Activated effector memory CD4-positive, alpha-beta T cell treated with Interleukin-2 at 50 U/mL for 16 hours (primary cell): ENCODE measurements at places on chromosomes 12 and 14.

GRCh38 chr12:101885912-101886561 is 8.7 kb downstream of the DRAM1 start:
- no peak for DNase-seq

DNA sequence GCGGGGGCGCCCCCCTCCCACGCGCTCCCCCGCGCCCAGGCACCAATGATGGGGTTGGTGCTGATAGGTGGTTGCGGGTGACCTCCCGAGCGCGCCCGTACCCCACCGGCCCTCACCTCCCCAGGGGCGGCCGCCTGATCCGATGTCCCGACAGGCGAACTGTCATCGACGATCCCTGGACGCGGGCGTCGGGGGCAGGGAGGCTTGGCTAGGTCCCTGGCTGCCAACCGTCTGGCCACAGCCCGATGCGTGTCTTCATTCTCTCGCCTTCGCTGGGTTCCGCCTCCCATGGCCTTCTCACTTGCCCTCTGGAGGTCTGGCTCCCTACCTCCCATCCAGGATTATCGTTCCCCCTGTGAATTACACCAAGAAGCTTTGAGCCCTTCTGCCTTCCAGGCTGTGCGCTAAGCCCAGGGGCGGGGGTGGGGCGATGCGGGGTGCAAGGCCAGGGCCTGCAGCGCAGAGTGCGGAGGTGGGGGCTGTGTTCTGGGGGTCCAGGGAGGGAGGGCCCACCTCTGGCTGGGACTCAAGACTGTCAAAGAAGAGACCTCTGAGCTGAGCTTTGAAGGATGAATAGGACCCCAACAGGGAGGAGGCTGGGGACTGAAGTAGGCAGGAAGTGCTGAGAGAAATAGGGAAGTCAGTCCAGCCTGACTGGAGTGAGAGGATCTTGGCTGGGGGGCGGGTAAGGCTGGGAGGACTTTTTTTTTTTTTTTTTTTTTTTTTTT is 7.7 kb upstream of the RACGAP1 start:
- no peak for DNase-seq

DNA sequence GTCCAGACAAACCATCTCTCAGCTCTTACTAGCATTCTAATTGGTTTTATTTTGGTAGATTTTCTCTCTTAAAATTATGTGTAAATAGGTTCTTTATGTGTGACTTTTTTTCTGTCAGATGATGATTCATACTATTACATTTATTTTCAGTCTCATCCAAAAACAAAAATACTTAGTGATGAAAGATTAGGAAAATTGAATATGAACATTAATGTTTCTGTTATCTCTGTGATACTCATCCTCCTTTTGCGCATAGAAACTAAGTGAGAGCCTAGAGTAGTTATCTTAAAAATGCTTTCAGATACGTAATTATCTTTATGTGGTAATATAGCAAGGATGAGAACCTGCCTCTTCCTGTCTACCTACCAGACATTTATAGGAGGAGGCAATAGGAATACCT is 84.1 kb upstream of the MON2 start:
- no peak for DNase-seq

DNA sequence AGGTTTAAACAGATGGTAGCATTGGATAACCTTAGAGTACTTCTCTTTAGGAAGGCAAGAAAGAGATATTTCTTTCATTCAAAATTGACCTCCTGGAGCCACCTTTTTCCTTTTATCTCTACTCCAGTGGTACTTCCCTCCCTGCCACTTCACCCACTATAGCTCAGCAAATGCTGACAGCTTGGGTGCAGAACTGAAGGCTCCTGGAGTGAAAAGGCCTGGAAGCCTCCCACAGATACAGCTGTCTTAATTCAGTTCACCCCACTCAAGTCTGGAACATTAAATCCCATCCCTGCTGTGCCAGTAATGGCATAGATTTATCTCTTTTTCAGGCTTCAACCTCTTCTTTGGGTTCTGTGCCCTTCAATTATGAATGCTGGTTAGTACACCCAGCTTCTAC is 140.3 kb downstream of the NEDD1 start:
- no peak for DNase-seq

DNA sequence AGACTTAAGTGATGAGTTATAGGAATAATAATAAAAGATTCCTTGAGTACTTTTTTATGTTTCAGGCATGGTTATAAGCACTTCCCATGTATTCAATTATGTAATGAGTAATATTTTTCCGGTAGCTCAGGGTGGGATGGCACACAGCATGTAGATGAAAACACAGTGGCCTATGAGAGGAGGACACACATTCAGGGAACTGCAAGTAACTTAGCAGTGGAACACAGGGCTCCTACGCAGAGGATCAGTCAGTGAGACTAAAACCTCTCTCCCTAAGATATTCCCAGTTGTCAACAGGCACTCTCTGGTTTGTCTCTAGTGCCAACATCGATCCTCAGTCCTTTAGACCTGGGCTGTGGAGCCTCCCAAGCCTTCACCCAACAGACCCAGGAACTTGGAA is 219.4 kb downstream of the DIO2 start:
- DNase-seq = no peak

DNA sequence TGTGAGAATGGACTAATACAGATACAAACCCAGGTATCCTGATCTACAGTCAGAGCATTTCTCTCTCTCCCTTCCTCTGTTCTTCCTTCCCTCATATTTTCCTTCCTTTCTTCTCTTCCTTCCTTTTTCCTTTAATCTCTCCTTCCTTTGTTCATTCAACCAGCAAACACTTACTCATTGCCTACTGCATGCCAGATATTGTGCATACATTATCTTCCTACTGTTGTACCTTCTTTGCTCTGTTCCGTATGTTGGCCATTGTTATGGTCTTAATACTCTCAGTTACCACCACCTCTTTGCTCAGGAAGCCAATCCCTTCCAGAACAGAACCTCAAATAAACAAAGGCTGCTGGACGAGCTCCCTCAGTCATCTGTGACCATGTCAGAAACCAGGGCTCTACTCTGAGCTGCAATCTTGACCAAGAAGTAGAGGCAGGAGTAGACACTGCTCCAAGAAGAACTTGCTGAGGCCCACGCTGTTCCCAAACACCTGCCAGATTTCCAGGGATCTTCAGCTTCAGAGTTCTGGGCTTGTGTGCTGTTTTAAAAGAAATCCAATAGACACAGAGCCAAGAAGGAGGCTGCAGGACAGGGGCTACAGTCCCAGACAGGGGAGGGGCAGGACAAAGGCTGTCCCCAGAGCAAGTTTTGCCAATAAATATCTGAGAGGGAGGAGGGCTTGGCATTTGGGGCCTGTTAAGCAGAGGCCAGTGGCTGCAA is 526.7 kb upstream of the TBX3 start:
- DNase-seq = no peak

- DNase-seq = no peak
Observed at GRCh38 chr14:60210703-60211102, 38.3 kb upstream of the PPM1A start.

DNA sequence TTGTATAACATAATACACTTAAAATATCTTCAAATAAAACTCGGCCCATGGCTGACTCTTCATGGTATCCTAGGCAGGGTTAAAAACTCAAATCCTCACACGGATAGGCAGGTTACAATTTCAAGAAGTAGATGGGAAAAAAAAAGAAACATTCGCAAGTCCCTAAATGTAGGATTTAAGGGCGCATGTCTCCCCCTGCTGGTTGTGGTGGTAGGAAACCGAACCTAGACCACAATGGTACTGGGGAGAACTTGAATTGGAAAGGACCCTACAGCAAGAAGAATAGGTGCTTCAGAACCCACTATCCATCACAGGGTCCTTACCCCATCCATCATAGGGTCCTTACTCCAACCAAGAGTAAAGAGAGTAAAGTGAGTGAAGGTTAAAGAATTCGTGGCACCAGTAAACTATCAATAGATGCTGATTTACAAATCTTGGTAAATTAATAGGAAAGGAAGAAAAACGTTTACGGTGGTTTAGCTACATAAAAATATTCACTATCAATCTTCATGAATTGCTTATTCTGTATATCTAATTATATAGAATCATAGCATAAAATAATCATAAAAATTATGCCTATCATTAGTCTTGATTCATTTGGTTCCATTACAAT is 3.3 kb upstream of the CIPC start:
- DNase-seq = peak; percentile 62

- DNase-seq = no peak
Observed at GRCh38 chr12:47824198-47824597, 4.5 kb upstream of the HDAC7 start.

DNA sequence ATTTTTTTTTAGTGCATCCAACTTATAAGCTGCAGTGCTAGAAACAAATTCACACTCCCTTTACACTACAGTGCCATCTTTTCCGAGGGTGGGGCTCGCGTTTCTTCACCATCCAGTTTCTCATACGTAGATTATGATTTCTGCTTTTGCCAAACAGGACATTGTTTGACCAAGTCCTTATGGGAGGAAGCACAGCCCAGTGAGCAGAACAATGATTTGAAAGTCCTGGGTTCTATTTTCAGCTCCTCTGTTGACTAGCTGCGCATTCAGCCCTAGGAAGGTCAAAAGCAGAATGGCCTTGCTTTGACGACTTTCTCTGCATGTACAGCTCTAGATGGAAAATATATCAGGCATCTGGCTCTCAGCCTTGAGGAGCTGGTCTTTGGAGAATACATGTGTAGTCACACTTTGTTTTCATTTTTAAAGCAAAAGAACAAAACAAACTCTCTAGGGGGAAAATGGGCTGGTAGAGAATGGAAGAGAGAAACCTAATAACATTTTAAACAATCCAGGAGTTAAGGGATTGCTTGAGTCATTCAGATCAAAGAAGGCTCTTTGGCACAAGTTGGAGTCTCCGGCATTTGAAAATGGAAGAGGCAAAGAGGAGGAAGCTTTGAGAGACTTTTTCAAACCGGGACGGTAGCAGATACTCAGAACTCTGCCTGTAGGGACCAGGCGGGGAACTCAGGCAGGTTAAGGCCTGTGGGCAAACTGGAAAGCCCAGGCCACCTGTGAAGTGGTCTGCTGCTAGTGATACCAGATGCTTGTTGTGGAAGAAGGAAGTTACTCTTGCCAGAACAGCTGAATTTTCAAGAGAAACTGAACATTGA is 257.3 kb upstream of the PLEKHG7 start:
- no peak for DNase-seq

GRCh38 chr12:49098035-49098451 is 3.4 kb upstream of the DHH start:
- DNase-seq = peak; percentile 44

DNA sequence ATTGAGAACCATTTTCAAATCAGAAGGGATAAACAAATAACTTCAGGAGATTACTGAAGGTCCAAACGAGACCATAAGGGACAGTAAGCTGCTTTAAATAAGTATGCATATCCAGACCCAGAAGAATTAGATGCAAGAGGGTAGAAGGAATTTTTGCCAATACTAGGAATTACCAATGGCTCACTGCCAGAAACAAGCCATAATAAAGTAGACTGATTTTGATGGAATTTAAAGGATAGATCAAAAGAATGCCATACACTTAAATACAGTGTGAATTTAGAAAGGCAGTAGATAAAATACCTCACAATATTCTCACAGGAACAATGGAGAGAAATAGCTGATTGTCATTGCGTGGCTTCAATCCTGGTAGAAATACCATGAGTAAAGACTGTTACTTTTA is 5.3 kb downstream of the ANKS1B start:
- DNase-seq = no peak
